A549 treated with dexamethasone at 1 μM for 4 hours (cell line): ENCODE measurements at places on chromosomes 11 and 22. TPM values are rescaled to one million over a fixed set of nuclear protein-coding genes. Genes with fewer than 3 reads are reported as not detected.

Gene HEPHL1
- not detected in 5 replicates for total RNA-seq

Gene MCAM
- 8.0 to 14.1 TPM (median 11.0 TPM) in 5 replicates for total RNA-seq

Gene SLC5A1
- total RNA-seq = 0.02 to 0.11 TPM (median 0.07 TPM) in 5 replicates

Gene KRTAP5-2
- total RNA-seq = not detected in 5 replicates
